Retina (tissue), 1 donor: ENCODE measurements at places on chromosomes 12 and 14.
A peak's percentile ranks its signal among the peaks of the same experiment; 100 is the strongest.

GRCh38 chr12:69068448-69068847, 135.5 kb upstream of the CPM start:
- no peak for DNase-seq

DNA sequence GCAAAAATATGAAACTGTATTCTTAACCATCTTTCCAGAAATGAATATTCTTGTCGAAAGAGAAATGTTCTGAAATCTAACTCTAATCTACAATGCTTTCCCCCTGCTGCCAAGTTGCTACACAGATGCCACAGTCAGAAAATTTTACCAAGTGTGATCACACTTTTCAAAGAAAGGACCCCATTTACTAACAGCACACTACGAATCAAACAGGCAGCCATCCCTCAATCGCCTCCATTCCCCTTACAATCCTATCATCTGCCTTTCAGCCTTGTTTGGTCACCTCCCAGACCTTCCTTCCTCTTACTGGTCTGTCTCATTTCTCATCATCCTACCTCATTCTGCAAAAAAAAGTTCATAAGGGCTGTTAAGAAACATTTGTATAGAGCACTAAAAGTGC, 190.1 kb downstream of the MED13L start:
- no peak for DNase-seq

DNA sequence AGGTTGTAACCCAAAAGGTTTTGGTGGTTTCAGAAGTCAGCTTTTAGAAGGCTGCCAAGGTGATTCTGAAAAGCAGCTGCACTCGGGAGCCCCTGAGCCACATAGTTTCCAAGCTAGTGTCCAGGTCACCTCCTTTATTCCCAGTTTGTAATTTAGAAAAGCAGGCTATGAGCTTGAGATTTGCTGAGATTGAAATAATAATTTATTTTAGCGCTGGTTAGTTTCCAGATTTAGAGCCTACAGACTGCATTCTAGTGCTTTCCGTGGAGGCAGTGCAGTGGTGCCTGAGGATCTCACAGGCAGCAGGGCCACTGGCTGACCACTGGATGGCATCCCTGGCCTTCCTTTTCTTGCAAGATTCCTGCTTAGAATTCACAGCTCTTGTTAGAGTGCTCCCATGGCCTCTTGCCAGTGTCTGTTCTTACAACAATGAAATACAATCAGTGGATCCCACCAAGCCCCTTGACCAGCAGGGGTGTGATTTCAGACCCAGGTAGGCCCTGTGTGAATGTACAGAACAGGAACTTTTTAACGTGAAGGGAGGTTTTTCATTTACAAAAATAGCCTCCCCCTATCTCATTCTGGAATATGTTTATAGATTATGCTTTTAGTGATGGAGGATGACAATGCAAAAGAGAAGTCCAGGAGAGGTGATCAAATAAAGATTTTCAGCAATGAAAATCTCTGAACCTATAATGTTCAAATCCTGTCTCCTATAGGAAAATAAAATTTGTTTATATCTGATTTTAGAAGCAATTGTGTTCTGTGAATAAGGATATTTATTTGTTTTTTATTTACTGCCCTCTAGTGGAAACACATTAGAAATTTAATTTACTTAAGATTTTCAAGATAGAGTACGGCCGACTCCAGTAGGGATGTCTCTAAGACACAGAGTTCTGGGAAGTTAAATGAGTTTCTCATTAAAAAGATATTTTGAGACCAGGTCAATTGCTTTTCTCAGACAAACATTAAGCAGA, 362.1 kb upstream of the STXBP6 start:
- DNase-seq: peak; percentile 59

- DNase-seq: no peak
Measured at GRCh38 chr12:98053202-98053601, 462.2 kb upstream of the TMPO start.

DNA sequence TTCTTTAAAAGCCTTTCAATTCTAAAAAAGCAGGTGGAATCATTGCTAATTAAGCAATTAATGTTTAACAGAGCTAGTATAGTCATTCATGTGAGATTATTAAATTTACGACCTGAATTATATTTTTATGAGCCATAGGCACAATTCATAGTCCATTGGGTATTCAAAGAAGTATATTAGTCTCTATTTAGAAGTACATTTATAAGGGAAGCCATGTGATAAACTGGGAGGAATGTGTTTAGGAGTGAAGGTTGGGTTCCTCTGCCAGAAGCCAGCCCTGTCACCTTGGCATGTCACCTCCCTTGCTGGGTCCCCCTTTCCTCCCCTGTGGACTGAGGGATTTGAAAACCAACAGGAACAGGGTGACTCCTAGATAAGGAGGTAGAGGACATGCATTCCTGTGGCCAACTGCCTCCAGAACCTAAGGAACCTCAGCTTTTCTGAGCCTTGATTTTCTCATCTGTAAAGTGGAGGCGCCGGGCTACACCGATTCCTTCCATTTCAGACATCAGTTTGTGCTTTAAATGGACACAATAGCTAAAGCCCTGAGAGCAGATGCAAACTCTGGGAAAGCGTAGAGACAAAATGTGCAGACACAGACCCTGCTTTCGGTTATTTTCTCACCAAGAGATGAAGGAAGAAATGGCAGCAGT, 5.4 kb upstream of the KRT2 start:
- DNase-seq: no peak

- DNase-seq: no peak
Measured at GRCh38 chr14:68784978-68785533, 7.8 kb downstream of the ZFP36L1 start.

DNA sequence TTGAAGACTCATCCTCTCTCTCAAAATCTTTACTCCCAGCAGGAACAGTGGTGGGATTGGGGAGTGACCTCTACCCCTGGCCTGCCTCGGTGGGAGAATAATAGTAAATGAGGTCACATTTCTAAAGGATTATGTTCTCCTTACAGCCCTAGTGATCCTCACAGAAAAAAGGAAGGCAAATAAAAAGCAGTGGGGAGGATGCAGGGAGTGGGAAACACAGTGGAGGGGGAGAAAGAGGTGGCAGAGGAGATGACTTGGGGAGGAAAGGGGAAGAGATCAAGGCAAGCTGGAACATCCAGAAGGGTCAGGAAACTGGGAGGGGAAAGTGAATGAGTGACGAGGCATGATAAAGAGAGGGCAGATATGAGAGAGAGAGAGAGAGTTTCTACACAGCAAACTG, 8.3 kb upstream of the SYNDIG1L start:
- DNase-seq: no peak

GRCh38 chr14:59677771-59678231, 101.2 kb upstream of the CCDC175 start:
- DNase-seq: no peak

- no peak for DNase-seq
Measured at GRCh38 chr12:44369998-44370397, 506.1 kb downstream of the NELL2 start.

DNA sequence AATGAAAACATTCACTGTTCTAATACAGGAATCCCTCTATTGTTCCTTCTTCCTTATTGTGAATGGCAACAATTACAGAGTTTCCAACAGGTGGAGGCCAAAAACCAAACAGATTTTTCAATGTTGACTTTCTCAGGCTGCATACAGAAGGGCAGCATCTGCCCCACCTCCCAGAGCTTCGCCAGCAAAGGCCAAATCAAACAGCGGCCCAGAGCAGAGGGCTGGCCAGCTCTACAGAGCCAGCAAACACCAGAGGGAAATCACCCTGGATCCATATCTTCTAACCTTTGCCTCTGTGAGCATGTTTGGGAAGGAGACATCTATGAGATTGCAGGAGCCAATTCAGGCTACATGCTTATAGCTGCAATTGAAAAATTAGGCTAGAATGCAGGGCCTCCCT, 4.4 kb upstream of the CRACR2A start:
- DNase-seq: no peak

GRCh38 chr14:72104011-72104613, 171.9 kb downstream of the RGS6 start:
- no peak for DNase-seq

DNA sequence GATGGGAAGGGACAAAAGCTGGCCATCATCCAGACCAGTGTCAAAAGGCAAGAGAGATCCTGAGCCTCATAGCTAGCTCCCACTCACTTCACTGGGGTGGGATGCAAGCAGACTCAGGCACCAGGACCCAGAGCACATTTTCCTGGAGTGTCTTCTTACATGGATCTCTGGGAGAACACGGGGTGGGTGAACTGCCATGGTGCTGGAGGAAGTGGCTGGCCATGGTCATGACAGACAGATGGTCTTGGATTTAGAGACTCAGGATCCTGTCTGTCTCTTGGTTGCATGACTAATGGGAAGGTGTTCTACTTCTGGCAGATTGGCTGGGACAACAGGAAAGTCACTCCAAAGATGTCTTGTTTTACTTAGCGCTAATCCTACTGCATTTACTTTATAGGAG, 311.5 kb downstream of the ATP23 start:
- no peak for DNase-seq

- no peak for DNase-seq
Measured at GRCh38 chr12:102797528-102797927, 119.5 kb downstream of the PAH start.

GRCh38 chr14:36518031-36518585, 1.9 kb downstream of the NKX2-1 start:
- DNase-seq: peak; percentile 47

- no peak for DNase-seq
Measured at GRCh38 chr14:101201535-101202151, 298.1 kb upstream of the RTL1 start.

DNA sequence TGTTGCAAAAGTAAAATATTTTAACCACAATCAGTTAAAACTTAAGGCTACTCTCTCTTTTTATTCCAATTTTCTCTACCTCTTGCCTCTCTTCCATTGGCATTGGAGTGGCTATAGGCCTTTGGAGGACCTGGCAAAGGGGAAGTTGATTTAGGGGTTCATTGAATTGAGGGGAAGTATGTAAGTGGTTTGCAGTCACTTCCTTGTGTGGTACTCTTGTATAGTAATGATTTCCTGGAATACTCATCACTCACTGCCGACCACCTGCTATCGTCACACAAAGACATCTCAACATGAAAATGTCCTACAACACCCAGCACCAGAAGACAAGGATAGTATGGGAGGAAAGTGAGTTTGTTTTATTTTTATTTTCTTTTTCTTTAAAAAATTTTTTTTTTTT, 45.7 kb upstream of the CPM start:
- no peak for DNase-seq

- DNase-seq: no peak
Measured at GRCh38 chr12:116628989-116629388, 69.8 kb downstream of the MAP1LC3B2 start.

DNA sequence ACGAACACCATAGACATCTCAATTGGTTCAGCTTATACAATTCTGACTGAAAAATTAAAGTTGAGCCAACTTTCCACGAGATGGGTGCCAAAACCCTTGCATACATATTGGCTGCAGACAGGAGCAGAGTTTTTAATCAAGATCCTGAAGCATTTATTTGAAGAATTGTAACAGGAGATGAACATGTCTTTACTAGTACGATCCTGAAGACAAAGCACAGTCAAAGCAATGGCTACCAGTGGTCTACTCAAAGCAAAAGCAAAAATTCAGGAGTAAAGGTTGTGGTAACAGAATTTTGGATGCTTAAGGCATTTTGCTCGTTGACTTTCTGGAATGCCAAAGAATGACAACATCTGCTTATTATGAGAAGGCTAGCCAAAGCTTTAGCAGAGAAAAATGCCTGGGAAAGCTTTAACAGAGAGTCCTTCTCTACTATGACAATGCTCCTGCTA, 20.7 kb downstream of the ZDHHC17 start:
- no peak for DNase-seq

DNA sequence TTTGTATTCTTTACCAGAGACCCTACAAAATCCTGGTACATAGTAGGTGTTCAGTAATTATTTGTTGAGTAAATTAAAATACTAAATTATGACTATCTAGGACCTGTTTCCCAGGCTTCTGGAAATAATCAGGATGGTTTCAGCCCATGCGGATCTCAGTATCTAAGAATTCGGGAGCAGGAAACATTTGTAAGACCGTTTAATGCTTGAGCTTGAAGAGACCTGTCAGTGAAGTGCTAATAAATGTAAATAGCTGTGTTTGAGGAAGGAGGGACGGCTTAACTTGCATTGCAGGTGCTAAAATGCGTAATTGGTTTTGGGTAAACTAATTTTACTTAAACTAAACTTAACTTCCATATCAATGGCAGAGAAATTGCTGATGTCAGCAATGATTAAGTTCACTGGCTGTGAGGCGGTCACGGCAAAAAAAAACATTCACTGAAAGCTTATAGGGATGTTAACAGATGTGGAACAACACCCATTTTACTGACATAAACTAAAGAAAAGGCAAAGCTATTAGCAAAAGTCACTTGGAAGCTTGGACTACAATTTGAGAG, 28.6 kb upstream of the AEBP2 start:
- DNase-seq: no peak

GRCh38 chr12:13744561-13744960, 236.8 kb downstream of the GRIN2B start:
- peak; percentile 65 for DNase-seq

GRCh38 chr14:36279306-36280190, 40.9 kb downstream of the MBIP start:
- peak; percentile 54 for DNase-seq

- no peak for DNase-seq
Measured at GRCh38 chr14:29941401-29941800, 13.8 kb upstream of the PRKD1 start.

DNA sequence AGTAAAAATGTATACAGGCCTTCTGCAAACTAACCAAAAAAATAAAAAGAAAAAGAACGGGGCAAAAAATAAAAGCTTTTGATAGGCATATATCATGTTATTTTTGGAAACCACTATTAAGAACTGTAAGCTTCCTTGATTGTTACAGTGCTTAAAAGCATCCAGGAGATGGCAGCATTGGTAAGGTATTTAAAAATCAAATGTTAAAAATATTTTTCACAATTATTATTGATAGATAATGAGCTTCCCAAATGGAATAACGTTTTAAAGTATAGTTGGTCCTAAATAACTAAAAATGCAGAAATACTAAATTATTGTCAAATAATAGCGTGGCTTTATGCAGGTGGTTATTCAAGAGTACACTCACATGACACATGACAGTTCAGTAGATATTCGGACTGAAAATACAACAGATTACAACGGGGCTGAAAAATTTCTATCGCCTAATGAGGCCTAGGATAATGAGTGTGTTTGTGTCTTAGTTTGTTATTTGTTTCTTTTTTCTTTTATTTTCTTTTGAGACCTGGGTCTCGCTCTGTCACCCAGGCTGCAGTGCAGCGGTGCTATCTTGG, 127.2 kb upstream of the ATF7IP start:
- no peak for DNase-seq

DNA sequence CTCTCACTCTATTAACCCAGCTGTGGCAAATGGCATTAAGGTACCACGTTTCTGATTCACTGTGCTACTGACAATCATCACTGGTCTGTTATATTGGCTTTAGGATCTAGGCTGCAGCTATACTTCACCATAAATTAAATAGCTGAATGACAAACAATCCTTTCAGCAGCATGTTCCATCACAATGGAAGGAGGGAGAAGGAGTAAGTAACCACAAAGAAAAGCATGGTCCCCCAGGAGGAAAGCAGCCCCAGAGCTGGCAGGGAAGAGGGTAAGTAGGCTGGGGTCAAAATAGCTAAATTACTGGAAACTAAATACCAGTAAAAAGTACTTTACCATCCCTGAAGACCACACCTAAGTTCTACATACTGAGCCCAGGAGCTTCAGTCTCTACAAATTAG, 2.8 kb downstream of the ARMH4 start:
- no peak for DNase-seq

- no peak for DNase-seq
Measured at GRCh38 chr12:6364044-6364374, 11.4 kb downstream of the SCNN1A start.

- DNase-seq: no peak
Measured at GRCh38 chr14:31881531-31882310, 195.4 kb upstream of the ARHGAP5 start.

GRCh38 chr14:89489761-89490437, 72.9 kb upstream of the FOXN3 start:
- peak; percentile 39 for DNase-seq
